ENCODE measurements at places on chromosomes 3 and 15.

DNA sequence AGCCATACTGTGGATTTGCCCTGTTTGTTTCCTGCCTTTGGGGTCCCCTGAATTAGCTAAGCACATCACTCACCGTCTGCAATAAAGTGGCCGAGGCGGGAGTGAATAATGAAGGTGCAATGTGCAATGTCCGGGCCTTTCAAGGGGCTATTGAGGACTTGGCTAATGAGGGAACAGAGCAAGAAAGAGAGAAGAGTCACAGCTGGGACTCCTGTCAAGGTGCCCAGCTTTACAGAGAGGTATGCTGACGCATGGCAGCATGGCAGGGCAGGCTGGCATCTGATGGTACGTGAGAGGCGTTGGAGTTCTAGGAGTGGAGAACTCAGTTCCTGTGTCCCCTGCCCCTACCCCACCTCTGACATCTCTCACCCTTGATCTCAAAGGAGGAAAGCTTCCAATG lies 13.8 kb upstream of the ATP2B2 start:
- H3K27ac ChIP-seq = no peak overlapping the region
- H3K4me1 ChIP-seq = no peaks in the 10 kb centered on the region
- H3K36me3 ChIP-seq = no peaks in the 10 kb centered on the region
- DNase-seq = no peak

DNA sequence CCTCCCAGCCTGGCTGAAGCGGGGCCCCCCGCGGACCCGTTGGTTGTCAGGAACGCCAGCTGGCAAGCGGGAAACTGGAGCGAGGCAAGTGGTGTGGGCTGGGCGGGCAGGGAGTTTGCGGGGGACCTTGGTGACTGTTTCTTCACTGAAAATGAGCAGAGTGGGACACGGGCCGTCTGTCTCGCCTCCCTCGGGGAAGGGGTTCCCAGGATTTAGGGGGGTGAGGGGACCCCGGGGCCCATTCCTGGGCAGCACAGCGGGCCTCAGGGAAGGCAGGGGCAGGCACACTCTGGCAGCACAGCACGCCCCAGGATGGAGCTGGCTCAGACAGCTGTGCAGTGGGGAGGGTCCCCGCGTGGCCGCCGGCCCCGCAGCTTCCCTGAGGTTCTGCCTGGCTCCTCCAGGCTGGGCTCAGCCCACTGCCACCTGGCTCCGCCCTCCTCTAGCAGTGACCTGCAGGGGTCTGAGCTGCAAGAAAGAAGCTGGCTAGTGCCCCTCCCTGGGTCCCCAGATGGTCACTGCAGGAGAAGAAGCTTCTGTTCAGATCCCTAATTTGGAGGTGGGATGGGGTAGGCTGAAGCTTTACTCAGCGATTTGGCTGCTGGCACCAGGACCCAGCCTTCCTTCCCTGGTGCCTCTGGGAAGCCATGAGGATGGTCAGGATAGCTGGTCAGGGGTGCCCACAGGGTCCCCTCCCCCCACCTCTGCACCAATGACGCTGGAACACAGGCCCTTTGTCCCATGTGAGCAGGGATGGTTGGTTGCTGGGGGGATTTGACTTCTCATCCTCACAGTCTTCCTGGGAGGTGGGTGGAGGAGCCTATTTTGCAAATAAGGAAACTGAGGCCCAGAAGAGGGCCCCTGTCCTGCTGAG lies 90.4 kb downstream of the TBC1D2B start:
- peaks cover 5% of the 10 kb centered on the region for H3K27me3 ChIP-seq
- H3K4me1 ChIP-seq = peaks cover 9% of the 10 kb centered on the region
- H3K36me3 ChIP-seq = no peaks in the 10 kb centered on the region
- H3K27ac ChIP-seq = no peak overlapping the region

DNA sequence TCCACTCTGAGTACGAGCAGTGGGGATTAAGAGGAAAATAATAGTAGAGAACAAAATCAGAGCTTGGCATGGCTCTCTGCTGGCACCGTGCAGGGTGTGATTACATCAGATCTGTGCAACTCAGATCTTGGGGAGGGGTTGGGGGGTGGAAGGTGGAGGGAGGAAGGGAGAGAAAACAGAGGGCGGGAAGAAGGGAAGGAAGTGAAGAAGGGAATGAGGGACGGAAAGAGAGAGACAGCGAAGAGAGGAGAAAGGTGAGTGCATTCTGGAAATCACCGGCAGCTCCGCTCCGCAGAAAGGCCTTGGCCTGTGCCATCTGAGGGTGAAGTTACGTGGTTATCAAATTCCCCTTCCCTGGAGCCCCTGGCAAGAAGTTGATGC lies 31.0 kb upstream of the ADAMTS17 start:
- H3K4me1 ChIP-seq = no peaks in the 10 kb centered on the region
- peaks cover 33% of the 10 kb centered on the region for H3K27me3 ChIP-seq
- no peak overlapping the region for H3K4me3 ChIP-seq

GRCh38 chr3:17044855-17045254 lies 160.1 kb downstream of the PLCL2 start:
- no peak for DNase-seq
- no peak overlapping the region for H3K4me3 ChIP-seq
- H3K27me3 ChIP-seq = no peaks in the 10 kb centered on the region
- peaks cover 63% of the 10 kb centered on the region for H3K36me3 ChIP-seq

DNA sequence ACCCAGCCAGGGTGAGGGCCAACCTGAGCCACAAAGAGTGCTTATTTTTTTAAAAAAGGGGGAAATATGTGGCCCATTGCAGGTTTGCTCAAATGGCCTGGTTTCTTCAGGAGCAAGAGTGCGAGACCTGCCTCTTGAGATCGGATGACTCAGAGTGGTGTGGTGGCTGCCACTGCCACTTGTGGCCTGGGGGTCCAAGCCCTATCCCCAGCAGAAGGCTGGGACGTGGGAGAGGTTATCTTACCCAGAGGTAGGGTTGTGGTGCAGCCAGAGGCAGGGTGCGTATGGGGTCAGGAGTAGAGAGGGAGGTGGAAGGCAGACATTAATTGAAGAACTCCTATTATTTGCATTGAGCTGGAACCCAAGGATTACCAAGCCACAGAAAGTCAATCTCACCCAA lies 83.2 kb upstream of the SMAD3 start:
- H3K27me3 ChIP-seq = peaks cover 38% of the 10 kb centered on the region
- H3K36me3 ChIP-seq = no peaks in the 10 kb centered on the region
- no peak overlapping the region for H3K27ac ChIP-seq
- no peak for DNase-seq
- no peak overlapping the region for H3K4me3 ChIP-seq
- H3K4me1 ChIP-seq = no peaks in the 10 kb centered on the region

- H3K4me1 ChIP-seq = peaks cover 3% of the 10 kb centered on the region
- DNase-seq = no peak
- no peak overlapping the region for H3K4me3 ChIP-seq
- no peaks in the 10 kb centered on the region for H3K27me3 ChIP-seq
- H3K27ac ChIP-seq = no peak overlapping the region
Measured at GRCh38 chr15:40863660-40864270, 10.3 kb downstream of the RHOV start.

- no peak overlapping the region for H3K4me3 ChIP-seq
- H3K4me1 ChIP-seq = no peaks in the 10 kb centered on the region
- H3K27me3 ChIP-seq = no peaks in the 10 kb centered on the region
- no peak for DNase-seq
- H3K36me3 ChIP-seq = no peaks in the 10 kb centered on the region
- H3K27ac ChIP-seq = no peak overlapping the region
Measured at GRCh38 chr3:143657391-143657790, 190.9 kb downstream of the SLC9A9 start.

- peaks cover 3% of the 10 kb centered on the region for H3K4me1 ChIP-seq
- H3K27ac ChIP-seq = no peak overlapping the region
- no peaks in the 10 kb centered on the region for H3K27me3 ChIP-seq
- peaks cover 4% of the 10 kb centered on the region for H3K36me3 ChIP-seq
Measured at GRCh38 chr3:172223870-172224269, 184.5 kb downstream of the FNDC3B start.
